IMR-90 (cell line): ENCODE measurements at places on chromosomes 1 and 21. TPM values are rescaled to one million over a fixed set of nuclear protein-coding genes. Genes with fewer than 3 reads are reported as not detected.

DNA sequence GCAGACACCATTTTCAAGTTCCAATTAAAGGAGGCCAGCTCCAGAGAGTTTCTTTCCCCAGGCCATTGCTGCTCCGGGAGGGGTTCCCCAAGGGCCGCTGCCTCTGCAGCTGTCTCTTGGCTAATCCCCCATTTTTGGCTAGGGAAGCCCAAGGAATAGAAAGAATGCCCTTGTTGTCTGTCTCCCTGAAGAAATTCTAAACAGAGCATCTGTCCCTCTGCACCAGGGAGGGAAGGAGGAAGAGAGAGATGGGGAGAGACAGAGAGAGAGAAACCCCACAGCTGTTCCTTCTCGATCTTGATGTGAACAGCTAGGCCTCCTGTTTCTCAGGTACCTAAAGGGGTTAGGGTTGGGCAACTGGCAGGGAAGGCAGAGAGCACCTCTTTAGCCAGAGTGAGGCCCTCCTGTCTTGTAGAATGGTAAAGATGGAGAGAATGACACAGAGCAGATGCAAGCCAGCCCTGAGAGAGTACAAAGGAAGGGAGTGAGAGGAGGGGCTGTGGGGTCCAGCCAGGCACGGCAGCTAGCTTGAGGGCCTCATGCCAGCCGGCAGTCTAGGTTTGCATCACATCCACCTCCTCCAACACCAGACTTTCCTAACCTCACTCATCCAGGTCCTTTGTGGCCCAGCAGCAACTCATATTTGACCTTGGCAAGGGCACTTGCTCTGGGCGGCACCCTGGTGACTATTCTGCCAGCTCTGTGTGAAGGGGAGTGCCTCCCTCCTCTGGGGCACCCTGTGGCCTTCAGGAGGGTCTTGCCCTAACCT lies 13.1 kb downstream of the OPTC start:
- DNase-seq: peak; percentile 16

DNA sequence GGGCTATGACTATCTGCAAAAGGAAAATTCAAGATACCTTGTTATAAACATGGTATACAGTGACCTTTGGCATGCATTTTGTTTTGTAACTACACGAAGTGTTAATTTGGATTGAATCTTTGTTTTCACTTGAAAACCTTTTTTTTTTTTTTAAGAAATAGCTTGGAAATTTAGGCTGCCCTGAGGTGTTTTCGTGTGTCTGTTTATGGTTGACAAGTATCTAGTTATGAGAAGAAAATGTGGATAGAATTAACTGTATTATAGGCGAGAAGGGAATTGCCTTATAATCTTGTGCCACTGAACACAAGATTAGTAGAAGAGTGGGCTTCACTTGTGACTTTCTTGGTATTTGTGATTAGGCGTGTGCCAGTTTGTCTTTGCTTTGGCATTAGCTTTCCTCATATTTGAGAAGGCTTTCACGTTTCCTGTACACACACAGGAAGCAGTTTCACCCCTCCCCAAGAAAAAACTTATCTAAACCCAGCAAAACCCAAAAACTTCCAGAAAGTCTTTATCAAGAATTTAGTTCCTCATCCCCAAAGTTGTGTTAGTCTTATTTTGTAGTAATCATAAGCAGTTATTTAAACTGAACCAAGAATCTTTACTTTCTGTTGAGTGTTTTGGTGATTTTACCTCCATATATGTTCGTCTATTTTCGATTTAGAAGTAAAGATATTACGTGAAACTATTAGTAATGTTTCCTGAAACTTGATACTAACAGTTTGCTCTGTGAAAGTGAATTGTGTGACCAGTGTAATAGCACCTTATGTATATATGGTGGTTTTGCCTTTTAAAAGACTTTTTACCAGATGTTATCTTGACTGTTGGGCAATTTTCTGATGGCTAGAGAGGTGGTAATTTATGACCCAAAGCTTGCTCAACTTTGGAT lies 3.8 kb downstream of the DYRK1A start:
- peak; percentile 85 for DNase-seq

DNA sequence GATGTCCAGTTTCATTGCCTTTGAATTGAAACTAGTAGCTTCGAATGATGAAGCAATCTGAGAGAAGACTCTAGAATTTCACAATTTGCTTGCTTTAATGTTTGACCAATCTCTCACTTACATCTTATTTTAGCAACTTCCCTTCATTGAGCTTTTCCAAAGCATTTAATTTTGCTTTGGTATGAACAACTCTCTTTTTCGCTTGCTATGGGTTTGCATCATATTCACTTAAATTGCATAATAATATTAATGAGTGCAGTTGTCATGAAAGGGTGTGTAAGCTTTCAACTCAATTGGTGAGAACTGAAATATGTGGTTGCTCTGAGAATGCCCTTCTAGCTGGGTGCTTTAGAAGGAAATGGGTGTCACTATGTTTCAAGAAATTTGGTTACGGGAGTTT lies 309.2 kb downstream of the HLX start:
- no peak for DNase-seq

GRCh38 chr1:107326824-107327445 lies 186.1 kb downstream of the NTNG1 start:
- no peak for DNase-seq

DNA sequence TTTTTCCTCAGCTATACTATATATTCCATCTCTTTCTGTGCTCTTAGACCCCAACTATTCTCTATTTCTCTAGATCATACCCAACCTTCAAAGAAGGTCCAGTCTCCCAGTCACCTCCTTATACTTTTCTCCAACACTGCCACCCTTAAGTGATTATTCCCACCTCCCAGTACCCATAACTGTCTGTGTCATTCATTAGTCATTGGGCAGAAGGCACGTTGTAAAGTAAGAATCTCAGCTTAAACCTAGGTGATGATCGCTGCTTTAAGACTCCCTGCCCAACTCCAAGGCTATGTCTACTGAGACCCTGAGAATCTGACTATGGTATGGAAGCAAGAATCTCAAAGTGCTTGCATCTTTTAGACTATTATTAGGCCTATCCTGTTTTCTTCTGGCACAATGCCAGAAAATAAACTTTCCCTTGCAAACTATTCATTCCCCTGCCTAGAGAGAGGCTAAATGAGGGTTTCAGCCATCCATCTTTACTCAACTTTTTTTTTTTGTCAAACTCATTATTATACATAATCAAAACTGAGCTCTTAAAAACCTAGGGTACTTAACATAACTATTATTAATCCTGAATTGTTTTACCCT lies 174.3 kb upstream of the DPT start:
- no peak for DNase-seq

- no peak for DNase-seq
Observed at GRCh38 chr1:100760511-100760910, 41.0 kb downstream of the VCAM1 start.

DNA sequence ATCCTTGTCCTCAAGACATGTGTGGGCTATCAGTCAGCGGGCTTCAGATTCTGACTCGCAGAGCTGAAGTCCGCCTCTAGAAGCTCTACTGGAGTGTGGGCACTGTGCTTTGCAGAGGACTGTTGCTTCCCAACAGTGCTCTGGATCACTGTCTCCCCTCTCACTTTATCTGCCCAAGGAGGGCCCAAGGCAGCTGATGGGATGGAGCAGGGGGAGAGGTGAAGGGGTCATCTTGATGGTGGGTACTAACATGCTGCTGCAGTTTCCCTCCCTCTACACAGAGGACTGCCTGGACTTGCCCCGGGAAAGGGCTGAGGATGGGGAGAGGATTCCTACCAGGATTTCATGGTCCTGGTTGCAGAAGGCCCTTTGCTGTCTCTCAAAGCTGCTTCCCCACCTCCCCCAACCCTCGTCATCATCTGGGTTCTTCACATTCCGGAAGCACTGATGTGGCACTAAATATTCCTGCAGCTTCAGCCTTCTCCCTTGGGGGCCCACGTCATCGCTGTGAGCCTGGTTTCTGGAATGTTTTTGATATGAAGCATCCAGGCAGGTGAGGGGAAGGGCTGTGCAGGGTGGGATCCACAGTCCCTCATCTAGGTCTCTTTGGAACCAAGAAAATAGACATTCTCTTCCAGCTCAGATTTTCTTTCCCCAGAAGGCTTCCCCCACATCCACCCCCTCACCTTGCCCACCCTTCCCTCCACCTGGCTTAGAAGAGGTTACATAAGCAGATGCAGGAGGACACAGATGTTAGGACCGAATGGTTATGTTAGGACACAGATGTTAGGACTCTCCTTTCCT lies 23.2 kb downstream of the NUAK2 start:
- DNase-seq: peak; percentile 99

- DNase-seq: no peak
Observed at GRCh38 chr1:41382480-41383090, 21.4 kb downstream of the FOXO6 start.

The ZNF593 gene
- 22.2 and 22.8 TPM in 2 replicates for total RNA-seq

The DEPDC1 gene
- 14.7 and 32.5 TPM in 2 replicates for total RNA-seq

DNA sequence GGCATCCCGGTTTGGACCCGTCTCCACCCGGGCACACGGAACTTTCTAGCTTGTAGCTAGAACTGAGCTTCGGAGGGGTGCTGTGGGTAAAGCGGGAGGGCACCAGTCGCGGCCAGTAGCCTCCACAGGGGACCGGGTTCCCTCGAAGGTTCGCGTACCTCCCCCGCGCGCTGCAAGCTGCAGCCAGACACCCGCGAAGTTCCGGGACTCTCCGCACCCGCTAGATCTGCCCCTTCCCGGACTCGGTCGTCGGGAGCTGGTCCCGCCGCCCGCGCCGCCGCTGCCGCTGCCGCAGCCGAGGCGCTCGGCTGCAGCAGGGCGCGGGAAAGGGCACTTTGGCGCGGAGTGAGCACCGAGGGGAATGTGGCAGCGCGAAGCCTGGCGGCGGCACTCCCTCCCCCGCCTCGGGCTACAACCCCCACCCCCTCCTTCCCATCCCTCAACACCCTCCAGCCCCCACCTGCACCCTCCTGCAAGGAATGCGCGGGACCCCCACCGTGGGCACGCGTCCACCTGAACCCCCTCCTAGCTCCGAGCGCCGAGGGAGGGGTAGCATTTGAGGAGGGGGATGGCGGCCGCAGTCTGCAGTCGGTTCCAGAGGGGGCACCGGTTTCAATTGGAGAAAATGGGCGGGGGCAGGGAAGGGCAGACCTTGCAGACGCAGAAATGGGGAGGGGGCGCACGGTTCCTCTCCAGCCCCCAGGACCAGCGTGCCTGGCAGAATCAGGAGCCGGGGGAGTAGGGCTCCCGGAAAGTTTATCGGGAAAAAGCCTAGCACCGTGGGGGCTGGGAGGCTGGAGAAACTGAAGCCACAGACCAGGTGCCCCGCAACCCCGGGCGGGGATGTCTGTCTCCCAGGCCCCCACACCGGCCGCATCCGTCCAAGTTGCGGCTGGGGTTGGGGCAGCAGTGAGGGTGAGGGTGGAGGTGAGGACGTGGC lies 968 bp downstream of the CSMD2 start:
- DNase-seq: no peak

The LIPI gene
- not detected in 2 replicates for total RNA-seq

The GFI1 gene
- under 0.01 TPM in 2 replicates for total RNA-seq

DNA sequence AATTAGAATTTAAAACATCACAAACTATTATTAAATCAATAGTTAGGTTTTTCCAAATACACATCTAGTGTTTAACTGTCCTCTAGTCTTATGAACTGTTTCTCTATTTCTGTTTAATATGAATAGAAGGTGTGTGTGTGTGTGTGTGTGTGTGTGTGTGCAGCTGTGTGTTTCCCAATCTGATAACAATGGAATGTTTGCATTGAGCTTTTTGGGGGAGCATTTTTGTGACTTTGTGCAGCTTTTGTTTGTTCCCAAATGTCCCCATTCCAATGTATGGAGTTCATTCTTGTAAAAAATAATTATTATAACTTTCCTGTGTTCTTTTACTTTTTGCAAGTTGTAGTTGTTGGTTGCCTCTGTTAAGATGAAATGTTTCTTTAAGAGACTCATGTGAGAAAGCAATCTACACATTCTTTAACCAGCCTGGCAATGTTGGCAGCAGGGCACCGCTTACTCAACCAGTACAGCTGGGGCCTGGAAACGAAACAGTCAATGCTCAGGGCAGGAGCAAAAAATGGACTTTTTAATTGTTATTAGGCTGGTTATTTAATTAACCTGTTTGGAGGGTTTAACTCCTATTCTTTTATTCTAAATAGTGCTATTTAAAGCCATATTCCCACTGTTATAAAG lies 354.3 kb downstream of the SRGAP2C start:
- no peak for DNase-seq

- no peak for DNase-seq
Observed at GRCh38 chr21:44366586-44367211, 13.3 kb downstream of the TRPM2 start.

- no peak for DNase-seq
Observed at GRCh38 chr1:175090780-175091179, 23.1 kb downstream of the TNN start.

DNA sequence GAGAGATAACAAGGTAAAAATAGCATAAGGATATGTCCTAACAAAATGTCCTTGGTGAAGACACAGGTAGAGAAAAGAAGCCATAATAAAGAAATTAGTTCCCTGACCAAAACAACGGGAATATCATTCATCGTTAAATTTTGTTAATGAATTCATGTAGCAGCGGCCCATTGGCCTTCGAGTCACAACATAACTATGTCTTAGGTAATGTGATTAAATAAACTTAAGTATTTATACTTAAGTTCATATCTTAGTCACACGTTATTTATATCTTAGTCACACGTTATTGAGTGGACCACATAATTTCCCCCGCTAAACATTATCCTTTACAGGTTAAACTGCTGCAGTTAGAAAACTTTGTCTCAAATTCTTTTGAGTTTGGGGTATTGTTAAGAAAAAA lies 1.2 kb downstream of the NEXN start:
- DNase-seq: peak; percentile 91

DNA sequence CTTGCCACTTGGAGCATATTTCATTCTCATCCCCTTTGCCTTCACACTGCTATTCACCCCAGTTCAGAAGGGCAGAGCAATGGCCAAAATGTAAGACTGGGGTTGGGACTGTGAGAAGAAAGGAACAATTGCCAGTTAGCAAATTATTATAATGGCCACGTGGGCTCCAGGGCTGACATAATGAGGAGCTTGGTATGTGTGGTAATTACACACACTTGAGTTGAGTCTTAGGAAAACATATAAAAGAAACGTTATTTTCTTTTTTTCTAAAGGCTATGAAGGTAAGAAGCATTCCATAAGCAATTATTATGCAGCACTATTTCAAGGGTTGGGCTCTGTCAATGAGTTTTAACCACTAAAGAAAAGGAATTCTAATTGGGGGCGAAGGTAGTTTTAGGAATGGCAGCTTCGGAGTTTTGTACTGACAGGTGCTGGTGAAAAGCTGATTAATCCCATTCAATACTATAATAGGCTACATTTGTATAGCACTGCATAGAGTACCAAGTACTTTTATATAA lies 32.5 kb upstream of the BCL10 start:
- no peak for DNase-seq

The ACTN2 gene
- under 0.01 TPM in 2 replicates for total RNA-seq

- DNase-seq: no peak
Observed at GRCh38 chr1:165632152-165632469, 1.1 kb downstream of the MGST3 start.

The KCNA2 gene
- under 0.01 TPM in 1 of 2 replicates, not detected in the other for total RNA-seq

The NOS1AP gene
- under 0.01 and 0.18 TPM in 2 replicates for total RNA-seq

The C1orf87 gene
- total RNA-seq: not detected in 2 replicates

DNA sequence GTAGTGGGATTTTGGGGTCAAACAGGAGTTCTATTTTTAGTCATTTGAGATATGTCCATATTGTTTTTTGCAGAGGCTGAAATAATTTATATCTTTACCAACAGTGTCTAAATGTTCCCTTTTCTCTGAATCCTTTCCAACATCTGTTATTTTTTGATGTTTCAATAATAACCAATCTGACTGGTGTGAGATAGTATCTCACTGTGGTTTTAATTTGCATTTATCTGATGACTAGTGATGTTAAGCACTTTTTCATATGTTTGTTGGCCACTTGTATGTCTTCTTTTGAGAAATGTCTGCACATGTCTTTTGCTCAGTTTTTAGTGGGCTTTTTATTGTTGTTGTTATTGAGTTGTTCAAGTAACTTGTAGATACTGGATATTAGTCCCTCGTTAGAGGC lies 1325.0 kb downstream of the BRINP3 start:
- no peak for DNase-seq

- no peak for DNase-seq
Observed at GRCh38 chr1:21605964-21606705, 63.0 kb downstream of the RAP1GAP start.
